ENCODE measurements at places on chromosomes 4 and X.

- DNase-seq, result no peak
Measured at GRCh38 chr4:80043541-80043940, 29.5 kb downstream of the ANTXR2 start.

GRCh38 chr4:152258391-152258790 lies 277.5 kb downstream of the FBXW7 start:
- DNase-seq, result no peak

GRCh38 chrX:56764975-56765791 lies 36.1 kb downstream of the NBDY start:
- no peak for DNase-seq

DNA sequence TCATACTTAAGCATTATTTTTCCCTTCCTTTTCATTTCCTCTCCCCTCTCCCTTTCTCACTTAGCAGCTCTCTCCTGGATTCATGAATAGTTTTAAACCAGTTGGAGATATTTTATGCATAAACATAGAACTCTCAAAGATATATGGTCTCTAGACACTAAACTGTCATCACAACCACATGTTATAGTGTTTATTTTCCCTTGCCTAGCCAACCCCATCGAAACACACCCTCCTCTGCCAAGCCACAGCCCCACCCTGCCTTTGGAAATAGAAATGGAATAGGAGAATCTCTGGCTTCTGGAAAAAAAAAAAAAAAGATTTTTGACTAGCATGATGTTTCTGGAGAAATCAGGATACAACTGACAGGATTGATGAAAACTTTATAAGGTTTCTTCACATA lies 64.8 kb upstream of the RBPJ start:
- DNase-seq, result no peak

DNA sequence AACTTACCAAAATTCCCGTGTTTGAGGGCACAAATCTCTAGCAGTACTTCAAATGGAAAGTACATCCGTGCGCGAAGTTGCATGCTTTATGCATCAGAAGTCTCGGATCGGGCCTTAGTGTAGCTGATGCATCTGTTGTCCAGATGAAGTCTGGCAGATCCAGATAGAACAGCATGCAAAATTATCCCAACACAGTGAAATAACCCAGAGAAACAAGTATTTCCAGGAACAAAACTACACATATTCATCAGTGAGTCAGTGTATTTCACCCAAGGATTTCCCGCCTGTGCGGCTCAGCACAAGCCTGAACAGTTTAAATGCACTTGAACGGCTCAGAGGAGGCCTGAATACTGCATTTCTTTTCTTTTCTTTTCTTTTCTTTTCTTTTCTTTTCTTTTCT lies 27.4 kb upstream of the CLDN24 start:
- no peak for DNase-seq

Data from activated CD8-positive, alpha-beta memory T cell treated with anti-CD3 and anti-CD28 coated beads for 48 hours (primary cell).